ENCODE measurements at places on chromosomes 11 and 22. TPM values are rescaled to one million over a fixed set of nuclear protein-coding genes. Genes with fewer than 3 reads are reported as not detected.

The LRRC56 gene
- 0.23 TPM for total RNA-seq

The ELFN2 gene
- not detected for total RNA-seq

The CFAP300 gene
- total RNA-seq = 5.5 TPM

The OR4A15 gene
- not detected for total RNA-seq

The MUC2 gene
- not detected for total RNA-seq

The RAB39A gene
- not detected for total RNA-seq

The CCDC134 gene
- 4.0 TPM for total RNA-seq

The OR52N4 gene
- not detected for total RNA-seq

The SHISAL1 gene
- total RNA-seq = 2.5 TPM

The MMP11 gene
- 11.0 TPM for total RNA-seq

The RAG2 gene
- total RNA-seq = not detected

The APOBEC3B gene
- 0.82 TPM for total RNA-seq

The OR4A16 gene
- not detected for total RNA-seq

The CYTH4 gene
- 0.23 TPM for total RNA-seq

The CCDC87 gene
- total RNA-seq = 0.15 TPM

The NRGN gene
- total RNA-seq = 0.30 TPM

The LRRC32 gene
- 65.6 TPM for total RNA-seq

The VPREB3 gene
- total RNA-seq = not detected

The TRIM49 gene
- not detected for total RNA-seq

The NCF4 gene
- total RNA-seq = not detected

The RFPL1 gene
- not detected for total RNA-seq

All from smooth muscle cell of the coronary artery (primary cell).